ENCODE measurements at places on chromosomes 5 and 9.
A peak's percentile ranks its signal among the peaks of the same experiment; 100 is the strongest.

GRCh38 chr9:87894998-87895625 is 12.4 kb downstream of the SPATA31E1 start:
- no peak for DNase-seq

DNA sequence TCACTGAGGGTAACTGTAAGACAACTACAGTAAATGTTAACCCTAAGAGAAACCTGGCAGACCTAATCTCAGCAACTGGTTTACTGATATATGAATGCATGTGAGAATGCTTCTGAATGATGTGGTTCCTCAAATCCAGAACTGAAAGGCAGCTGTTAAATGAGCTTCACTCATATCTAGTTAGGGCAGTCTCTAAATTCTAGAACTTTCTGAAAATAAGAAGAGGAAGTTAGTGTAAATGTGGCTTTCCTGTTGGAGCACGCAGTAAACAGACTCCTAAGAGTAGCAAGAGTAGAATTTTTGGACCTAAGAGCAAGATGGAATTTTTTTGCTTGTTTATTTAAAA is 117.9 kb upstream of the KCNN2 start:
- DNase-seq, result no peak

DNA sequence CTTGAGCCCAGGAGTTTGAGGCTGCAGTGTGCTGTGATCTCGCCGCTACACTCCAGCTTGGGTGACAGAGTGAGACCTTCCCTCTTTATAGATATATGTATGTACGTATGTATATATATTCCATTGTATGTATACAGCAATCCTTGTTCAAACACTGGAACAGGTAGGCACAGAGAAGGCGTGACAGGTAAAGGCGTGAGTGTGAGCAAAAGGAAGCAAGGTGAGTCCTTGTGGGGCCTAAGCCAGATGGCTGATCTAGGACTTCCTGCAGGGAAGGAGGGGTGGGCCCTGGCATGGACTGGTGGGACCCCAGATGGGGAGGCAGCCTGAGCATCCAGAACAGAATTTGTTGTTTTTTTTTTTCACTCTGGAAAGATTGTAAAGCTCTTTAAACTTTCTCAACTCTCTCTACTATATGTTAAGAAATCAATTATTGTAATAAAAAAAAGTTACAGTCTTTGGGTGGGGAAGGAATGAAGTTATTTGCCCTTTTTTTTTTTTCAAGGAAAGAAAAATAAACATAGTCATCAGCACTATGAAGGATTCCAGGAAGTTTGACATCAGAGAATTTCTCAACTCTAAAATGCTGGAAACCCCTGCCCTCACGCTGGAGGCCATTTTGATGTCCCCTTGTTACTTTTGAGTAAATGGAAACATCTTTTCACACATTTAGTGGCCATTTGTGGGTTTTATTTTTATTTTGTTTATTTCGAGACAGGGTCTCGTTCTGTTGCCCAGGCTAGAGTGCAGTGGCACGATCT is 38.9 kb upstream of the STXBP1 start:
- peak; percentile 68 for DNase-seq

- DNase-seq, result no peak
Measured at GRCh38 chr5:102528600-102528999, 29.8 kb upstream of the SLCO6A1 start.

DNA sequence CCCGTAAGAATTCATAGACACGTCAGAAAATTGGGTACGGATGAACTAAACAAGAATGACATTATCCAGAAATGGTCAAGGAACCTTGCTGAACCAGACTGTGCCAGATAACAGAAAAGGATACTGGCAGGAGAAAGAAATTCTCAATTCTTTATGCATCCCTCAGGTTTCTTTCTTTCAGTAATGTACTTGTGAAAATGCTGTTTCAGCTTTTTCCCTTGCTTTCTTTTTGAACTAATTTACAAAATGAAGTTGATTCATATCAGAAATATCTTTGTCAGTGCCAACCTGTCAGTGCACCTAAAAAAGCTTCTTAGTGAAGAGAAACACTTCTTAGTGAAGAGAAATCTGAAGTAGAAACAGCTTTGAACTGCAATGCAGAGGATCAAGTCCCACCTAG is 643.6 kb upstream of the RORB start:
- no peak for DNase-seq

DNA sequence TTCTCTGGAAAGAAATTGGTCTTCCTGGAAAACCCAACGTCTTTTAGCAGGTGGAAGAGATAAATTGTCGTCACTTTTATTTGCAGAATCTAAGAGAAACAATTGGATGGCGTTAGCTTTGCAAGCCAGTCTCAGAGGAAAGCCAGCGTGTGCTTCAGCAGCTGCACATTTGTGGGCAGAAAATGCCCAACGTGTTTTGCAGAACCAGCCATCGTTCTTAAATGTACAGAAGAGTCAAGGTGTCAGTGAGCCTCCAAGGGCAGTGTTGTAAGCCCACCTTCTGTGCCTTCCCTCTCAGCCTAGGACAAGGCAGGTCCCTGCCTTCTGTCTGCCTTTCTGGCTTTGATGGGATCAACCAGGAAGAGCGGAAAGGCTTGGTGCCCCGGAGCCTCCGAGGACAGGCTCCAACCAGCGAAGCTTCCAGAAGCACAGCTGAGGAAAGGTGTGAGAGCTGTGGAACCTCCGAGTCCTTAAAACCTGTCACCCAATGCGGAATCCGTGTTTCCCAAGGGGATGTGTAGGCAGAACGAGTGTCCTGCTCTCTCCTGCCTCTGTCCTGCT is 116.0 kb upstream of the IRX2 start:
- no peak for DNase-seq

- DNase-seq, result no peak
Measured at GRCh38 chr9:117718085-117718484, 13.9 kb downstream of the TLR4 start.

GRCh38 chr9:28234894-28235277 is 661.6 kb upstream of the C9orf72 start:
- no peak for DNase-seq

- no peak for DNase-seq
Measured at GRCh38 chr9:115671236-115671962, 482.2 kb upstream of the PAPPA start.

GRCh38 chr5:34652914-34653313 is 3.2 kb upstream of the RAI14 start:
- no peak for DNase-seq

- DNase-seq, result no peak
Measured at GRCh38 chr9:11966786-11967185, 726.4 kb upstream of the TYRP1 start.

- DNase-seq, result no peak
Measured at GRCh38 chr9:137354845-137355760, 53.0 kb upstream of the NRARP start.

GRCh38 chr5:55902696-55903095 is 51.5 kb downstream of the IL31RA start:
- no peak for DNase-seq

DNA sequence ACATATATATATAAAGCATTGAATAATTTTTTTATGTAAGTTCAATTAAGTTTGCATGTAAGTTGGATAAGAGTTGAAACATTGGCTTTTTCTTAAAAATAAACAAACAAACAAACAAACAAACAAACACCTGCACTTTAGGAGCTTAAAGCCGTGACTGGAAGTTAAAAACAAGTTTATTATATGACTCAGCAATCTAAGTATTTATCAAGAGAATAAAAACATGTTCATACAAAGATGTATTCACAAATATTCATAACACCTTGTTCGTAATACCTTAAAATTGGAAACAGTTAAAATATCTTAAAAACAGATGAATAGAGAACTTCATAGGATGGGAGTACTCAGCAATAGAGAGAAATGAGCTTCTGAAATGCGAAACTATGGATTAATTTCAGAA is 61.5 kb upstream of the ANXA1 start:
- DNase-seq, result no peak

DNA sequence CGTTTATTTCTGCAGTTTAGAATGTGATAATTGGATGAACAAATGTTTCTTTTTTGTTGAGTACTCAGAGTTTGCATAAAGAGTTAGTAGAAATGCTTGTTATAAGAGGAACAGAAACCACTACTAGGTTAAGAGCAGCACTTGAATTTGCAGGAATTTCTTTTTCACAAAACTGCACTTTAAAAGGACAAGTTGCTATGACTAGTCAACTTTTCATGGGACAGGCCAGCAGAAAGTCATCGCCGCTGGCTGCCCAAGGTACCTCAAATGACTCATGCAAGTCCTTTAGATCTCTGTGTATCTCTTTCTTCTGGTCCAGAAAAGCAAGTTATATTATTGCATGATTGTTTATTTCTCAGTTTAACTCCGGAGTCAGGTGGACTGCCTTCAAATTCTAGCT is 97.3 kb upstream of the HMHB1 start:
- no peak for DNase-seq

All from colonic mucosa (tissue), 4 donors.